ENCODE measurements at places on chromosomes 1 and 21. TPM values are rescaled to one million over a fixed set of nuclear protein-coding genes. Genes with fewer than 3 reads are reported as not detected.

Gene TPTE
- total RNA-seq = not detected

Gene INSRR
- 0.09 TPM for total RNA-seq

Gene SERTAD4
- 2.7 TPM for total RNA-seq

- no peak for DNase-seq
Measured at GRCh38 chr1:88001460-88001859, 672.8 kb downstream of the LMO4 start.

- no peak for DNase-seq
Measured at GRCh38 chr21:44880405-44881197, 7.1 kb upstream of the PTTG1IP start.
